Heart left ventricle (tissue), 16 donors: ENCODE measurements at places on chromosomes 7 and 10. TPM values are rescaled to one million over a fixed set of nuclear protein-coding genes. Genes with fewer than 3 reads are reported as not detected.

DNA sequence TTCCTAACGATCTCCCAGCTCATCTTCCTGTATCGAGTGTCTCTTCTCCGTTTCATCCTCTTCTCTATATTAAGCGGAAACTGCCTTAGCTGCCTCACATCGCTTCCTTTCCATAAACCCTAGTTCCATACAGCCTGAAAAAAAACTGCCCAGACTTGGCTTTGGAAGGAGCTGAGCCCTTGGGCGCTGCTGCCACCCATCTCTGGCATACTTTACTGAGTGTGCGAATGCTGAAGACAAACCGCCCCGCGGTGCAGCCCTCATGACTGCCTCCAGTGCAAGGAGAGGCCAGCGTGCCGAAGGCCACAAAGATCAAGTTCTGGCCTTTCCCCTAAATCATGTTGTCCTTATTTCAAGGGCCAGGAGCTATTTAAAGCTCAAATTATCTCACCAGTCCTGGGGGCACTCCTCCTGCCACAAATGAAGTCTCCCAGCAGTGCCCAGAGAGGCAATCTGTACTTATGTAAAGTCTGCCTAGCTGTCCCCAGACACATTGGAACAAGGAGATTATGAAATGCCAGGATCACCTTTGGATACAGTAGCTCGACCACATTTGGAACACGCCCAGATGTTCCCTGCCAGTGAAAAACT lies 25.2 kb downstream of the YWHAG start:
- peak; percentile 91 for DNase-seq

- DNase-seq = no peak
Observed at GRCh38 chr10:132310701-132311337, 3.1 kb upstream of the STK32C start.

GRCh38 chr7:132500727-132501440 lies 75.4 kb downstream of the PLXNA4 start:
- peak; percentile 82 for DNase-seq

GRCh38 chr7:37354656-37355131 lies 94.0 kb downstream of the ELMO1 start:
- DNase-seq = peak; percentile 85

GRCh38 chr10:61343796-61344195 lies 109.4 kb downstream of the TMEM26 start:
- DNase-seq = no peak

- peak; percentile 35 for DNase-seq
Observed at GRCh38 chr10:118966076-118966849, 63.3 kb upstream of the NANOS1 start.

DNA sequence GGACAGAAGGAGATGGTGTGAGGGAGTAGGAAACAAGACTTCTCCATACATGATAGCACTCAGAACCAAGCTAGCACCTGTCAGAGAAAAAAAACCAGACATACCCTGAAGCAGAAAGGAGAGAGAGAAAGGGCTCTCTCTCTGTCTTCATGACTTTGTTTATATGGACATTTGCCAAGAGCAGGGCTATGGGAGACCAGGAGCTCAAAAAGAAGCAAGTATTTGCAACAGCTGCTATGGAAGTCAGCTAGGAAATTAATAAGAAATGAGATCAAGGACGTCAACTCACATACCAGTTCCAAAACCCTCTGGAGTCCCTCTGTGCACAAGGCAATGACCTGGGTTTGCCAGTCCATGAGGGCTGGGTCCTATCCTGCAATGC lies 111.6 kb downstream of the SGMS1 start:
- DNase-seq = no peak

- DNase-seq = no peak
Observed at GRCh38 chr7:116583653-116584052, 58.8 kb downstream of the CAV1 start.

DNA sequence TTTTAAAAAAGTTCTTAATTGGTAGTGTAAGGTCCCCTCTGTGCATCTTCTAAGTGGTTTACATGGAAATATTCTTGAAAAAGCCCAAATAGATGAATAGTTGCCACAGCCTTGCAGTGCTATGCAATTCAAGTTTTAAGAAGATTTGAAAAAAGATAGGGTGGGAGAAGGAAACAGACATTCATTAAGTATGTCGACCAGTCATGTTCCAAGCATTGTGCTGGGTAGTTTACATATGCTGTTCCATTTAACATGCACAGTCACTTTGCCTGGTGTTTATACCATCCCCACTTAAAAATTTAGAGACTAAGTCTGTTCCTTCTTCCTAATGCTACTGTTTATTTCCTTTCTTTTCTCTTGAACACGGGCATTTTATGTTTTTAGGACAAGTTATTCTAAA lies 28.1 kb upstream of the NAMPT start:
- DNase-seq = no peak

GRCh38 chr10:120260456-120260855 lies 196.6 kb upstream of the PLPP4 start:
- DNase-seq = no peak

Gene CRPPA
- 8.5 TPM for total RNA-seq

Gene ARL5B
- 4.7 TPM for total RNA-seq

Gene GNGT1
- total RNA-seq = not detected

Gene CFAP69
- 2.9 TPM for total RNA-seq
